ENCODE measurements at places on chromosomes 16 and 17.

- DNase-seq = no peak
Measured at GRCh38 chr17:48148854-48149786, 41.6 kb downstream of the SNX11 start.

DNA sequence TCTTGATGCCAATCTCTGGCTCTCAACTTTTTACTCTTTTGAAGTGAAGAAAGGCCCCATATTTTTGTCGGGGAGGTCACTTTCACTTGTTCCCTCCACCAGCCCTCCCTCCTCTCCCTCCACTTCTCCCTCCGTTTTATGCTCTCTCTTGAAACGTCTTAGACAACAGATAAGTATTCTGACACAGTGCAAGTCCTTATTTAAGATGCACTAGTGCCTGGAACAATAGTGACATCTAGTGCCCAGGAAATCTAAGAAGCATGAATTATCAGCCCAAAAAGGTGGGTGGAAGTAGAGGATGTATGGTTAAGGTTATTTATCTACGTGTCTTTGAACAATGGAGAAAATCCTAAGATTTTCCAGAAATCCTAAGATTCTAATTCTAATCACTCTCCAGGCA, 17.9 kb downstream of the PSME3IP1 start:
- DNase-seq = no peak

DNA sequence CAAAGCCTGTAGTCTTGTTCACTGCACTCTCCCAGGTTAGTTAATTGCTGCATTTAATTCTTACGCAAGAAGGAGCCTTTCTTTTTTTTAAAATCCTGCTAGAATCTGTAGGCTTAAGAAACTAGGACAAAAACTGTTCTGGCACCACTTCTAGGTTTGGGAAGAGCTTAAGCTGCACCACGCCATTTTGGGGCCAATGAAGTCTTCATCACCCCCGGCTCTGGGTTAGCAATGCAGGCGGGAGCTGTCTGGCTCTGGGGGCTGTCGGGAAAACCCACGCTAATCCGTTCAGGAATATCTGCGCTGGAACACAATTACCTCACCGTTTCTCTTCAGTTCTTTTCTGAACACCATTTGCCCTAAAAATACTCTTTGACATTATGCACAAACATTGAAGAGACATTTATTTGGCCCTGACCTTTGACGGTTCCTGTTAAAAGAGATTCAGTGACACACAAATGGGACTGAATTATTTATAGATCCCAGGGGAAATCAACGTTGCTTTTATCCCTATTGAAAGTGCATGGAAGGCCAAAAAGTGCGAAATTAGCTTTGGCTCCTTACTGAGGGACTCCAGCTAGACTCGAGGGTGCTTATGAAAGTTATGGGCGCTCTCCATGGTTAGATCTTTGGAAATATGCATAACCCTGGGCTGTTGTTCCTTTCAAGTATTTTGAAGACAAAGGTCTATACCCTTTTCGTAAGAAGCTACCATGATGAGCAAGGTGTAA, 249.2 kb downstream of the HAPSTR1 start:
- no peak for DNase-seq

DNA sequence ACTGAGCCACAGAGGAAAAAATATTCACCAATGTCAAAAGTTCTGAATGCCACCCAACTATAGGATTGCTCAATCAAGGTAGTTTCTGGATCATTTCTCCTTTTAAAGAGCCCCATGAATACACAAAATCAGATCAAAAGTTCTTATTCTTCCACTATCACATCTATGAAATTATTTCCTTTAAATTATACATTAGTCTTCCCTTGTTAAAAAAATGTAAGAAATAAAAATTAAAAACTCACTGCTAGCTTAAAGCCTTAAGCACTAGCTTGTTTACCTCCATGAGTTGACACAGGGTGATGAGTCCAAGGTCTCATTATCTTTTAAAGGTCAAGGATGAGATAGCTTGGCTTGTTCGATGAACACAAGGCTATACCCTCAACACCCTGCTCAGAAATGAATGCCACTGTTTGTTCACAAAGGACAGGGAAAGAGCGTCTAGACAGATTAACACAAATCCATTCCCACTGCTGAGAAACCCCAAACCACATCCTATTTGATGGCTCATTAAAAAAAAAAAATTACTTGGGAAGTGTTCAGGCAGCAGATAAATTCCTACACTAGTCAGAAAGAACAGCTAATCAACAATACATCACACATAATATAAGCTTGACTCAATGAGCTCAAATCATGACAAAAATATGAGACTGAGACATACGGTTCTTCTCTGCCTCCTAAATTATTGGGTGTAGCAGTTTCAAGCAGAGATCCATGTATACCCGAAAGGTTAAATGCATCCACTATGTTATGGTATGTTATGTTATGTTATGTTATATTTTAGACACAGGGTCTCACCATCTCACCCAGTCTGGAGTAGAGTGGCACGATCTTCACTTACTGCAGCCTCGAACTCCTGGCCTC, 118.9 kb downstream of the PARN start:
- DNase-seq = no peak

GRCh38 chr17:74893936-74894671, 671 bp upstream of the FADS6 start:
- no peak for DNase-seq

DNA sequence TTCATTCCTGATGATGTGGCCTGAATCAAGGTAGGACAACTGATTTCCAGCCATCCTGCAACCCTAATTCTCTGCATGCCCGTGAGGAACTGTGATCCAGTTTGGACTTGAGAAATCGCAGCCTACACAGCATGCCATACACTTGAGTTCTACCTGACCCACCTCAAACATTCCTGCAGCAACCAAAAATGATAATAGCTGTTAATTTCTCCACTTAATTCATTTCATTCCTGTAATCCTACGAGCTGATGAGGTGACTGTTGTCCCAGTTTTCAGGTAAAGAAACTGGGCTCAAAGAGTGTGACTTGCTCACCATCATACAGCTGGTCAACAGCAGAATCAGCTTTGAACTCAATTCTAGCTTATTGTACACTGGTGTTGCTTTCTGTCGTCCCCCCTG, 2.2 kb upstream of the GAS7 start:
- DNase-seq = no peak

DNA sequence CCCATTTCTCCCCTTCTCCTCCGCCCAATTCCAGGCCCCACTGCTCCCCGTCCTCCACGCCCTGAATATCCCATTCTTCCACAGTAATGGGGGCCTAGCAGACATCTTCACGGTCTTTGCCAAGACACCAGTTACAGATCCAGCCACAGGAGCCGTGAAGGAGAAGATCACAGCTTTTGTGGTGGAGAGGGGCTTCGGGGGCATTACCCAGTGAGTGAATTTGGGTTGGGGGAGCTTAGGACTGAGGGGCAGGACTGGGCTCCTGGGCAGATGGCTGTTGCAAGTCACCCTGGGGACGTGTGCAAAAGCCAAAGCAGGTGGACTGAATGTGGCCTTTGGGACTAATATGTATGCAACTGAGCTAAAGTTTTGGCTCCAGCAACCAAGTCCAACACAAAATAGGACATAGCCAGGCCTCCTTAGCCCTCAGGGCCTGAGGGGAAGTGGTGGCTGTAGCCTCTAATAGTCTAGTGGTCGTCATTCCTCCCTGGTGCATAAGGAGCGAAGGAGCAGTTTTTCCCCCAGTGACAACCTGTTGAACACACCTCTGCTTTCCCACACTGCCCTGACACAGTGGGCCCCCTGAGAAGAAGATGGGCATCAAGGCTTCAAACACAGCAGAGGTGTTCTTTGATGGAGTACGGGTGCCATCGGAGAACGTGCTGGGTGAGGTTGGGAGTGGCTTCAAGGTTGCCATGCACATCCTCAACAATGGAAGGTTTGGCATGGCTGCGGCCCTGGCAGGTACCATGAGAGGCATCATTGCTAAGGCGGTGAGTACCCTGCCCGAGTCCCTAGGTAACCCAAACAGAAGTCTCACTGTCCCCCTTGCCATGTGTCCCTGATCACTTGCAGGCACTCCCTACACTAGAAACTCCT, 2.6 kb downstream of the ACADVL start:
- DNase-seq = no peak

- DNase-seq = no peak
Measured at GRCh38 chr17:1529863-1530262, 13.5 kb upstream of the INPP5K start.

DNA sequence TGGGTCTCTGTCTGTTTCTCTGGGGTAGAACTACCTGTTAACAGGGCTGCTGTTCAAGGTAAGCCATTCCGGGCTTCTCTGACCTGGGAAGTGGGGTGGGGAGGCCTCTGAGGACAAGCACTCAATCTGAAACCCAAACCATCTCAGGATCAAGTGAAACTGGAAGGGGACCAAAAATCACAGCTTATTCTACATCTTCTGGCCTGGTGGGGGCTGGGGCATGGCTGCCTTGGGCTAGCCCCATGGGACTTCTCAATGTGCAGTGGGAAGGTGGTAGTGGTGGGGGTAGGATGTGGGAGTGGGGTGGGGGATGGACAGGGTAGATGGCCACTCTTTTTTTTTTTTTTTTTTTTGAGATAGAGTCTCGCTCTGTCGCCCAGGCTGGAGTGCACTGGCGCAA, 5.5 kb downstream of the FLOT2 start:
- DNase-seq = no peak

- no peak for DNase-seq
Measured at GRCh38 chr16:48121276-48121675, 34.5 kb downstream of the ABCC12 start.

DNA sequence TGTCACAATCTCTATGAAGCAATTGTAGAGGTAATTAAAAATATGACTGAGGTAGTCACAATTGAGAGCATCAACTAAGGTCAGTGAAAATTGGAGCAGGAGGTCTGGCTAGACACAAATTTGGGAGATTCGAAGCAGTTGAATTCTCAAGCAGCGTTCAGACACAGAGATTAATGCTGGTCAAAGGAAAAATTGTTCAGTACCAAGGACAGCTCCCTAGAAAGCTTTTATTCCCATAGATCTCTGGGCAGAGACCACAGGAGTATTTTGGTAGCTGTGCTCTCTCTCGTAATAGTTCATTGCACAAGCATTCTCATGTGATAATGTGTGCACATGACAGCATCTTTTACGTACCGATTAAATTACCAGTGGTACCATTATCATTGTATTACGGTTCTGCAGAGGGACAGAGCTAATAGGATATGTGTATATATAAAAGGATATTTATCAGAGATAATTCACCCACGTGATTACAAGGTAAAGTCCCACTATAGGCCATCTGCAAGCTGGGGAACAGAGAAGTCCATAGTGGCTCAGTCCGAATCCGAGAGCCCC, 387.5 kb upstream of the HSBP1 start:
- DNase-seq = no peak

DNA sequence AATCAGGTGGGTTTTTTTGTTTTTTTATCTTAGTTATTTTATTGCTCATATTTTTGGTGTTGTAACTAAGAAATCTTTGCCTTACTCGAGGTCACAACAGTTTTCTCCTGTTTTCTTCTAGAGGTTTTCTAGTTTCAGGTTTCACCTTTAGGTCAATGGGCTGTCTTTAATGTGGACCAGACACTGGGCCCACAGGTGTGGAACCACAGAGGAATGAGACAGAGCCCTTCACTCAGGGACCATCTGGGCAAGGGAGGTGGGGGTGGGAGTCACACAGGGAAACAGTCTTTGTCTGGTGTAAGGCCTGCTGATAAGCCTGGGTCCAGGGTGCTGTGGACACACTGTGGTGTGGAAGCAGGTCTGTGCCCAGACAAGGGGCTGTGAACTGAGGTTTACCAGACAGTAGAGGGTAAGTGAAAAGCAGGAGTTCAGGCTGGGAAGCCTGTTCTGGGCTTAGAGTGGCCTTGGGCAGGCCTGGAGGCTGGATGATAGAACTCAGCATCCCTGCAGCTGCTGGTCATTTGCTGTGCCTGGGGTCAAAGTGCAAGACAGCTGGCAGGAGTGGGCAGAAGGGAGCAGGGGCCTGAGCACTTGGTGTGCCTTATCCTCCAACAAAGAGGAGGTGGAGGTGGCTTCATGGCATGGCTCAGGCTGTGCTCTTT, 75.6 kb downstream of the SPECC1 start:
- no peak for DNase-seq

DNA sequence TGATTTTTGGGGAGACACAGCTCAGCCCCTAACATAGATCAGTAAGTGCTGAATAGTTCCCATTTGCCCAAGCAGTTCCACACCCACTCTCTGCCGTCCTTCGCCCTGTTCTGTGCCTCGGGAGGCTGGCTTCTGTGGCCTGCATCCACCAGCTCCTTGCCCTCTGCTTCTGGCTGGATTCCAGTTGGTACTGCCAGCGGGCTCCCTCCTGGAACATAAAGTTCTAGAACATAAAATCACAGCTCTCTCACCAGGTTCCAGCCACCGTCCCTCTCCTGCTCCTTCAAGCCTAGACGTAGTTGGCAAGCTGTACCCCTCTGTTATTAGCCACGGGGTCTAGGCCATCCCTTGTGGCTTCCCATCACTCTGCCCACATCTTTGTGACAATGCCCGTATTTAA, 3.9 kb upstream of the MRPS23 start:
- no peak for DNase-seq

- peak; percentile 32 for DNase-seq
Measured at GRCh38 chr16:89586853-89587252, 11.3 kb downstream of the CPNE7 start.

DNA sequence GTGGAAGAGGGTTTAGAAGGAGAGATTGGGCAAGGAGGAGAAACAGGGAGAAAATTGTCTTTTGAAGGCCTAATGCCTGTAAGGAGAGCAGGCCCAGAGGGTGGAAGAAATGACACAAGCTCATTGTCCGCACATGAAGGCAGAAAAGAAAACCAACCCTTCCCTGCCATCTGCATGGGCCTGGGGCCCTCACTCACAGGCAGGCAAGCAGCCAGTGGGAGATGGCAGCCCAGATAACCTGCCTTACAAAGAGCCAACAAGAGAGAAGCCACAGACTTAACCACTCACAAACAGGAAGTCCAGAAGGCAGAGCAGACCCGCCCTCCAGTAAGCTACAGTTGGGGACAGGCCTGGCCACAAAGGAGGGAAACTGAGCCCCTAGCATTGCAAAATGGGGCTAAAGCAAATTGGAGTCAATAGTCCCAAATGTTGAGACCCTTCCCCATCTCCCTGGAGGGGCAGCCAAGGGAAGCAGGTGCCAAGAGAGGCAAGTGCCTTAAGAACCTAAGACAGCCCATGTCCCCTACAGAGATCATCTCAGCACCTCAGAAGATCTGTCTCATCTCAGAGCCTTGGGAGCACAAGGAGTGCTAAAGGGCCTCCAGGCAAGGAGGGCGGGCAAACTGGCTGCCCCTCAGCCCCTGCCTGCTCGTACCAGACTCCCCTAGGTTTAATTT, 7.3 kb upstream of the TSPOAP1 start:
- no peak for DNase-seq

GRCh38 chr16:74608944-74609343, 2.0 kb upstream of the GLG1 start:
- DNase-seq = no peak

DNA sequence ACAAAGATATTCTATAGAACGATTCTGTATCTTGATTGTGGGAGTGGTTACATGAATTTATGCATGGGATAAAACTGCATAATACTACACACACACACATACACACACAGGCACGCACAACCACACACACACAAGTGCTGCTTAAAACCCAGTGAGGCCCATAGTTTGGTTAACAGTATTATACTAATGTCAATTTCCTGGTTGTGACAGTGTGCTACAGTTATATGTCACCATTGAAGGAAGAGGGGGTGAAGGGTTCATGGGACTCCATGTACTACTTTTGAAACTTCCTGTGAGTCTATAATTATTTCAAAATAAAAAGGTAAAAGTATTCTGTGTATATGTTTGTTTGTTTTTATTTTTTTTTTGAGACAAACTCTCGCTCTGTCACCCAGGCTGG, 8.1 kb downstream of the ZC3H7A start:
- DNase-seq = no peak

GRCh38 chr17:32158870-32159585, 16.7 kb downstream of the RHOT1 start:
- no peak for DNase-seq

GRCh38 chr16:66843191-66843590, 1.0 kb upstream of the CA7 start:
- DNase-seq = no peak

Data from HuH-7.5 (cell line).